ENCODE measurements at places on chromosomes 7 and 10. TPM values are rescaled to one million over a fixed set of nuclear protein-coding genes. Genes with fewer than 3 reads are reported as not detected.

DNA sequence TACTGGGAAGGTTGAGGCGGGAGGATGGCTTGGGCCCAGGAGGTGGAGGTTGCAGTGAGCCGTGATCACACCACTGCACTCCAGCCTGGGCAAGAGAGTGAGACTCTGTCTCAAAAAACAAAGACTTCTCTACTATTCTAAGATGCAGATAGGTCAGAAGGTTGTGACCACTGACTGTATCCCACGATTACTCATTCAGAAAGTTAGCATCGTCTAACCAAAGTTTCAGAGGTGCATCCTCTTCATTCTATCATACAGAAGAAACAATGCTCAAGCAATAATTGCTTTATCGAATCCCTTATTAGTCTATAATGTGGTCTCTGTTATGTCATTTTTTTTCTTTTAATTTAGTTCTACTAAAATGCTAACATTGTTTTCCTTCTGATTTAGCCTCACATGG is 348.7 kb upstream of the LRGUK start:
- no peak overlapping the region for H3K27ac ChIP-seq
- H3K4me3 ChIP-seq = no peak overlapping the region
- H3K36me3 ChIP-seq = peaks cover 25% of the 10 kb centered on the region
- DNase-seq = no peak
- no peaks in the 10 kb centered on the region for H3K27me3 ChIP-seq
- no peaks in the 10 kb centered on the region for H3K4me1 ChIP-seq

DNA sequence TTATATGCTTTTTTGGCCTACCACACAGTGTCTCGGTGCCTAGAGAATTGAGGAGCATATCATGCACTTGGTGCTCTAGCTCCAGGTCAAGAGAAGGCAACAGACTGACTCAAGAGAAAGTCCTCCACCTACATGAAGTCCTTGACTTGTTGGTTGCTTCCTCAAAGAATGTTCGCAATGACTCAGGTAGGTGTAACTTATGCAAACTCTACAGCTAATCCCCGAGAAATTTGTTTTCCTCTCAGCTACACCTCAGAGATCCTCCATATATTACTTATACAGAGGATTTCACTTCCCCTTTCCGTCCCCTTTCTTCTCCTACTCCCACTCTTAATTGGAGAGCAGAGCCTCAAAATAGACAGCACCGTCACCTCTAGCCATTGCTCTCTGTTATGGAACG is 1013.1 kb downstream of the KCNMA1 start:
- H3K27ac ChIP-seq = no peak overlapping the region
- DNase-seq = no peak

GRCh38 chr7:109284943-109285342 is 715.3 kb downstream of the DNAJB9 start:
- H3K36me3 ChIP-seq = no peaks in the 10 kb centered on the region
- no peaks in the 10 kb centered on the region for H3K4me1 ChIP-seq
- no peaks in the 10 kb centered on the region for H3K27me3 ChIP-seq
- DNase-seq = no peak

- no peaks in the 10 kb centered on the region for H3K36me3 ChIP-seq
- peak; percentile 25 for DNase-seq
- no peak overlapping the region for H3K4me3 ChIP-seq
- peaks cover 12% of the 10 kb centered on the region for H3K27me3 ChIP-seq
- peaks cover 33% of the 10 kb centered on the region for H3K4me1 ChIP-seq
- H3K27ac ChIP-seq = peak overlapping the region; percentile 58
These were observed 46.4 kb downstream of the RAMP3 start for GRCh38 chr7:45203936-45204445.

The UPK3BL2 gene
- 5.8 TPM for total RNA-seq

The TRIM50 gene
- total RNA-seq = not detected

Measured in activated CD4-positive, alpha-beta memory T cell treated with anti-CD3 and anti-CD28 coated beads for 36 hours (primary cell).